ENCODE measurements at places on chromosomes 3 and 15.

GRCh38 chr15:85793641-85794597 is 806 bp downstream of the KLHL25 start:
- no peaks in the 10 kb centered on the region for H3K36me3 ChIP-seq
- H3K4me3 ChIP-seq: peak overlapping the region; percentile 65
- no peaks in the 10 kb centered on the region for H3K27me3 ChIP-seq
- H3K4me1 ChIP-seq: peaks cover 9% of the 10 kb centered on the region

GRCh38 chr3:180252683-180253082 is 215.9 kb upstream of the PEX5L start:
- H3K4me3 ChIP-seq: no peak overlapping the region
- peaks cover 4% of the 10 kb centered on the region for H3K4me1 ChIP-seq
- H3K27me3 ChIP-seq: no peaks in the 10 kb centered on the region
- no peak for DNase-seq

GRCh38 chr15:29774900-29775299 is 47.4 kb downstream of the TJP1 start:
- no peak for DNase-seq
- H3K36me3 ChIP-seq: no peaks in the 10 kb centered on the region
- H3K27me3 ChIP-seq: no peaks in the 10 kb centered on the region

- no peaks in the 10 kb centered on the region for H3K4me1 ChIP-seq
- H3K36me3 ChIP-seq: no peaks in the 10 kb centered on the region
- no peak overlapping the region for H3K4me3 ChIP-seq
- DNase-seq: no peak
- no peaks in the 10 kb centered on the region for H3K27me3 ChIP-seq
Observed at GRCh38 chr3:100412912-100413590, 11.7 kb downstream of the LNP1 start.

- H3K4me1 ChIP-seq: peaks cover 16% of the 10 kb centered on the region
- no peaks in the 10 kb centered on the region for H3K36me3 ChIP-seq
- no peak overlapping the region for H3K4me3 ChIP-seq
- H3K27me3 ChIP-seq: no peaks in the 10 kb centered on the region
- H3K27ac ChIP-seq: no peak overlapping the region
- no peak for DNase-seq
Observed at GRCh38 chr3:4758957-4759656, 220.1 kb upstream of the BHLHE40 start.

GRCh38 chr3:99537416-99537815 is 101.0 kb upstream of the COL8A1 start:
- H3K27ac ChIP-seq: no peak overlapping the region
- H3K36me3 ChIP-seq: no peaks in the 10 kb centered on the region
- no peaks in the 10 kb centered on the region for H3K4me1 ChIP-seq

GRCh38 chr3:138774529-138775253 is 60.0 kb downstream of the PIK3CB start:
- H3K4me1 ChIP-seq: peaks cover 21% of the 10 kb centered on the region
- no peak for DNase-seq
- H3K4me3 ChIP-seq: no peak overlapping the region
- peak overlapping the region; percentile 59 for H3K27ac ChIP-seq

GRCh38 chr3:121330634-121331033 is 215.2 kb downstream of the POLQ start:
- DNase-seq: no peak
- H3K36me3 ChIP-seq: no peaks in the 10 kb centered on the region
- H3K4me3 ChIP-seq: no peak overlapping the region
- no peaks in the 10 kb centered on the region for H3K27me3 ChIP-seq
